ENCODE measurements at places on chromosomes 4 and X. TPM values are rescaled to one million over a fixed set of nuclear protein-coding genes. Genes with fewer than 3 reads are reported as not detected.

Gene NUDT11
- 58.4 TPM for total RNA-seq

Gene GAGE12J
- not detected for total RNA-seq

Gene AKAP14
- total RNA-seq = not detected

Gene PNMA3
- total RNA-seq = 2.9 TPM

Gene TENT5D
- 0.12 TPM for total RNA-seq

Gene CYTL1
- total RNA-seq = 1.1 TPM

Gene TLR10
- total RNA-seq = not detected

Gene GPR34
- not detected for total RNA-seq

Gene SLC25A53
- 4.0 TPM for total RNA-seq

Gene SMIM43
- not detected for total RNA-seq

Gene ATG4A
- 4.5 TPM for total RNA-seq

Gene TACR3
- 0.28 TPM for total RNA-seq

Gene EFHC2
- total RNA-seq = 3.2 TPM

Gene FGFR3
- 17.0 TPM for total RNA-seq

Gene HHIP
- not detected for total RNA-seq

Gene OTC
- not detected for total RNA-seq

Gene AWAT2
- total RNA-seq = not detected

Measured in neural progenitor cell (in vitro differentiated cells).